CD4-positive, alpha-beta T cell treated with Interleukin-4 for 4 hours (primary cell): ENCODE measurements at places on chromosomes 11 and 22.

GRCh38 chr11:108865406-108865805 is 200.5 kb downstream of the DDX10 start:
- DNase-seq, result no peak

- DNase-seq, result no peak
These were observed 1.5 kb upstream of the LARGE1 start for GRCh38 chr22:33921525-33922348.

GRCh38 chr22:20428496-20429253 is 8.9 kb downstream of the SCARF2 start:
- no peak for DNase-seq

- peak; percentile 29 for DNase-seq
These were observed 1.6 kb downstream of the NR1H3 start for GRCh38 chr11:47259232-47259977.

DNA sequence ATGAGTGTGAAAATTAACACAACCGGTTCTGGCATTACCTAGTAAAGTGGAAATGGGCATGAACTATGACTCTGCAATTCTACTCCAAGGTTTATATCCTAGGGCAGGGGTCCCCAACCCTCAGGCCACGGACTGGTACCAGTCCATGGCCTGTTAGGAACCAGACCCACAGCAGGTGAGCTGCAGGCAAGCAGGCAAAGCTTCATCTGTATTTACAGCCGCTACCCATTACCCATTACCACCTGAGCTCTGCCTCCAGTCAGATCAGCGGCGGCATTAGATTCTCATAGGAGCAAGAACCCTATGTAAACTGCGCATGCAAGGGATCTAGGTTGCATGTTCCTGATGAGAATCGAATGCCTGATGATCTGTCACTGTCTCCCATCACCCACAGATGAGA is 49.8 kb downstream of the MORC2 start:
- no peak for DNase-seq

GRCh38 chr22:34599567-34599966 is 466.4 kb upstream of the ISX start:
- no peak for DNase-seq

GRCh38 chr22:29635734-29636357 is 32.4 kb downstream of the NF2 start:
- DNase-seq, result peak; percentile 30

GRCh38 chr11:38594895-38595294 is 1996.9 kb upstream of the RAG2 start:
- DNase-seq, result no peak

DNA sequence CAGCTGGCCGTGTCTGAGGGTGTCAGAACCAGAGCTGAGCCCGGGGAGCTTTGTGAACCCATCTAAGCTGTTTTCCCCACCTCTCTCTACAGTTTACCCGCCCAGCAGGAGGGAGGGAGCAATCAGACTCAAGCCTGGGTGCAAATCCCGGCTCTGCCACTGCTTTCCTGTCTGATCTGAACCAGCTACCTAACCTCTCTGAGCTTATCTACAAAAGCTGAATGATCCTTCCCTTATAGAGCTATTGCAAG is 252 bp downstream of the APOL2 start:
- DNase-seq, result no peak

GRCh38 chr11:125350206-125351032 is 145.6 kb downstream of the FEZ1 start:
- DNase-seq, result no peak

GRCh38 chr11:42593441-42593840 is 718.4 kb upstream of the API5 start:
- DNase-seq, result no peak

GRCh38 chr22:39475337-39475736 is 18.5 kb downstream of the MGAT3 start:
- no peak for DNase-seq

GRCh38 chr22:46421267-46421666 is 85.8 kb downstream of the TRMU start:
- DNase-seq, result peak; percentile 5

GRCh38 chr11:1373536-1374214 is 16.1 kb upstream of the BRSK2 start:
- DNase-seq, result no peak

GRCh38 chr22:30266445-30267381 is at the start of gene OSM:
Gene OSM (minus strand): TSS chr22:30266851. CDS start chr22:30266799, 52 bp downstream.
- DNase-seq, result peak; percentile 63

- DNase-seq, result no peak
These were observed 59.0 kb downstream of the MYH9 start for GRCh38 chr22:36328635-36329253.

DNA sequence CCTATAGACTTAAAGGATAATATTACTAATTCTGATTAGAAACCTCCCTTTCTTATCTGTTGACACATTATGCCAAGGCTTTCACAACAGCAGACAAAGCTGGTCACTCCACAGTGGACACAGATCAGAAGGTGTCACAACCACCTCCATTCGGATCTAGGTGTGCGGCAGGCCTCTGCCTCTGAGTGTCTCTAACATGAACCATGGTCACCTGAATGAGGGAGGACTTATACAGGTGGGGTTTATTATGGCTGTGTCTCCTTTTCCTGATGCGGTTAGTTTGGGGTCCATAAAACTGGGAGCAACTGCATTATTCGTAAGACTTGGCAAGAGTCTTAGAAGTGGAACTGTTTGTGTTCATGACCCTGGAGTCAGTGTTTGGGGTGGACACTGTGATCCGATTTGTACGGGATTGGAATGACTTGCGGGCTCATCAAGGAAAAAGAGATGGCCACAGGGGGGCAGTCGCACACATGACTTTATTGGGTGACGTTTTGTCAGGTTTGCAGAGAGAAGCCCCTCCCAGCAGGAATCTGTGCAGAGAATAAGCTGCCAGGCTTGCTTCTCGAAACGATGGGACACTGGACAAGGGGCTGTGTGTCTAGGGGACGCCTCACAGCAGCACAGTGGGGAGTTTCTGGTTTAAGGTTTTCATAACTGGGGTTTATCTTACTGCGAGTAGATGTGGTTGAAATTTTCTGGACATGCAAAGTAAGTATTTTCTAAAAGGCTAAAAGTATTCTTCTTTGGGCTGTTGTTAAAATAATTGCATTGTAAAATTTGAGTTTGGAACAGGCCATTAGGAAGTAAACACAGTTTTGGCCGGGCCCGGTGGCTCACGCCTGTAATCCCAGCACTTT is 90.6 kb downstream of the GAB4 start:
- DNase-seq, result peak; percentile 52

- DNase-seq, result no peak
These were observed 1074.3 kb upstream of the TENM4 start for GRCh38 chr11:80515097-80515496.

GRCh38 chr11:15525582-15525981 is 410.9 kb downstream of the INSC start:
- DNase-seq, result no peak

- DNase-seq, result no peak
These were observed 639.7 kb downstream of the TBC1D22A start for GRCh38 chr22:47401976-47402770.

- DNase-seq, result no peak
These were observed 21.6 kb upstream of the NNMT start for GRCh38 chr11:114274637-114275036.

DNA sequence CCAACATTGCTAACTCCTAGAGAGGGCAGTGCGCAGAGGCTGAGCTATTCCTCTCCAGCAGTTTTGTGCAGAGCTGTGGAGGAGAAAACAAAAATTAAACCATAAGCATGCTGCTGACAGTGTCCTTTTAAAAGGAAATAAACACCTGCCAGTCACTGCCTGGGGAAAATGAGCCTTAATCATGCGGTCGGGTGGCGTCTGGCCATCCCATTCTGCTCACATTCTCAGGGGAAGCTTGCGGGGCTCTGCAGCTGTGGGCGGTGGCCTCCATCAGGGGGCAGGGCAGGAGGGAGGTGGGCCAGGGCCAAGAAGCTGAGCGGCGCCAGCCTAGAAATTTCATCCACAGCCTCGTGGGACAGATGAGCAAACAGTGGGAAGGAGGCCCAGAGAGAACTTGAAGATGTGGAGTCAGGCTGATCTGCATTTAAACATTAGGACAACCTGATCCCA is 71.0 kb upstream of the TP53I11 start:
- no peak for DNase-seq

DNA sequence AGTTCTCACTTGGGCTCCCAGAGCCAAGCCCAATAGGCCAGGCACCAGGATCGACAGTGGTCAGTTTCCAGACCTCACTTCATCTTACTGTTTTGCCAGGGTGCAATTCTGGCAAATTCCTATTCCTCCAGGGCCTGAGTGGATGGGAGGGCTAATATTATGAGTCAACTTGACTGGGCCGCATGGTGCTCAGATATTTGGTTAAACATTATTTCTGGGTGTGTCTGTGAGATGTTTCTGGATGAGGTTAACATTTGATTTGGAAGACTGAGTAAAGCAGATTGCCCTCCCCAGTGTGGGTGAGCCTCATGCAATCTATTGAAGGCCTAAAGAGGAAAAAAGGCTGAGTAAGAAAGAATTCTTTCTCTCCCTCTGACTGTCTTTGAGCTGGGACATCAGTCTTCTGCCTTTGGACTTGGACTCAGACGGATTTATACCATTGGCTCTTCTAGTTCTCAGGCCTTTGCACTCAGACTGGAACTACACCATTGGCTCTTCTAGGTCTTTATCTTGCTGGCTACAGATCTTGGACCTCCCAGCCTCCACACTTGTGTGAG is 132.9 kb upstream of the ZBED5 start:
- DNase-seq, result no peak

DNA sequence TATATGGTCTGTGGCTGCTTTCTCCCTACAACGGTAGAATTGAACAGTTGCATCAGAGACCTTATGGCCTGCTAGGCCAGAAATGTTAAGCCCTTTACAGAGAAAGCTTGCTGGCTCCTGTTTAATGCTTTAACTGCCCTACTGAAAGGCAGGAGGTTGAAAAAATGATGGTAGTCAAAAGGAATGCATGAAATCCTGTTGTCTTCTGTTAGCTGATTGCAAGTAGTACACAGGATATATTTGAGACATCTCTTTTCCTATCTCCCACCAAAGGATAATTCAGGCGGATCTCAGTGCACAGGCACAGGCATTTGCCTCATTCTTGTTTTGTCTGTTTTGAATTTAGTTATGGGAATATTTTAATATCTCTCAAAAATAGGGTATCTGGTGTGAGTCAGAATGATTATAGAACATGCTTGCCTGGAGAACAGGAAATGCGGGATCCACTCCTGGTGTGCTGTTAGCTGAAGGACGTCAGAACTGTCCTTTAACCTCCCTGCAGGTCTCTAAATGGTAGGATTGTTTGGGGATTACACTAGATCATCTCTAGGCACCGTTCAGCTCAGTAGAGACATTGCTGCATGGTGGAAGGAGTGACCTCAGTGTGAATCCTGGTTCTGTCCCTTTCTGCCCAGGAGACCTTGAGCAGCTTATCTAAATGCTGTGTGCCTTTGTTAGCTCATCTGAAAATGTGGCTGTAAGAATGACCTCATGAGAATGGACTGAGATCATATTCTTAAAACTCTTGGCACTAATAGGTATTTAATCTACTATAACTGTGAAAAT is 49.5 kb downstream of the PACS1 start:
- no peak for DNase-seq

DNA sequence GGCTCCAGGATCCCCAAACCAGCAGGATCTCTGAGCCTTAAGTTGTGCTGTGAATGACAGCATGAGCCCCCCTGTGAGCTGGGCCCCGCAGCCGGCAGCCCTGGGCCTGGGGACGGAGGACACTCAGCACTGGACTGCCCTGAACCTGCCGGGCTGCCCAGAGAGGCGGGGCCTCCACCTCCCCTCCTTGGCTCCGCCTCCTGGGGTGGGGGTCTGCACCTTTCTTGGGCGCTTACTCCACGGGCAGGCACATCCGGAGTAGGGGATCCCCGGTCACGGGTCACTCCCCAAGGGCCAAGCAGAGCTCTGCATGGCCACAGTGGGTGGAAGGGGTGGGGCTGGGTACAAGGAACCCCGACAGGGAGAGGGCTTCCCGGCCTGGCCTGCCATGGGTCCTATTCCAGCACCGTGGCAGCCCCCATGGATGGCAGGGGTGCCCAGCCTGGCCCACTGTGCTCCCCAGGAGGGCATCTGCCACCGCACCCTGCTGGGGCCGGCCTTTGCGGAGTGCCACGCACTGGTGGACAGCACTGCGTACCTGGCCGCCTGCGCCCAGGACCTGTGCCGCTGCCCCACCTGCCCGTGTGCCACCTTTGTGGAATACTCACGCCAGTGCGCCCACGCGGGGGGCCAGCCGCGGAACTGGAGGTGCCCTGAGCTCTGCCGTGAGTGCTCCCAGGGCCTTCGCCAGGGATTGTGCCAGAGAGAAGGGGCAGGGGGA is 5.4 kb downstream of the MUC5B start:
- DNase-seq, result no peak

DNA sequence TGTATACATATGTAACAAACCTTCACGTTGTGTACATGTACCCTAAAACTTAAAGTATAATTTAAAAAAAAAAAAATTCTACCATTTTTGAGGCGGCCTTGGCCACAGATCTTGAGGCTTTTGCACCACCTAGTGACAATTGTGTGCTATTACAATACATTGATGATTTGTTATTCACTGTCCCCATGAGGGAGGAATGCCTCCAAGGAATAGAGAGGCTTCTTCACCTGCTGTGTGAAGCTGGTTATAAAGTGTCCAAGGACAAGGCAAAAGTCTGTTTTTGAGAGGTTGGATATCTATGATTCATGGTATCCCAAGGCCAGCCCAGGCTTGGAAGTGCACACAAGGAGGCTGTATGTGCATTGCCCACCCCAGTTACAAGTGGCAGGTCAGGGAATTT is 30.7 kb downstream of the SLC22A25 start:
- peak; percentile 42 for DNase-seq
